ENCODE measurements at places on chromosomes 3 and 15.

- no peak for DNase-seq
Measured at GRCh38 chr15:79673416-79674123, 223.2 kb downstream of the MTHFS start.

DNA sequence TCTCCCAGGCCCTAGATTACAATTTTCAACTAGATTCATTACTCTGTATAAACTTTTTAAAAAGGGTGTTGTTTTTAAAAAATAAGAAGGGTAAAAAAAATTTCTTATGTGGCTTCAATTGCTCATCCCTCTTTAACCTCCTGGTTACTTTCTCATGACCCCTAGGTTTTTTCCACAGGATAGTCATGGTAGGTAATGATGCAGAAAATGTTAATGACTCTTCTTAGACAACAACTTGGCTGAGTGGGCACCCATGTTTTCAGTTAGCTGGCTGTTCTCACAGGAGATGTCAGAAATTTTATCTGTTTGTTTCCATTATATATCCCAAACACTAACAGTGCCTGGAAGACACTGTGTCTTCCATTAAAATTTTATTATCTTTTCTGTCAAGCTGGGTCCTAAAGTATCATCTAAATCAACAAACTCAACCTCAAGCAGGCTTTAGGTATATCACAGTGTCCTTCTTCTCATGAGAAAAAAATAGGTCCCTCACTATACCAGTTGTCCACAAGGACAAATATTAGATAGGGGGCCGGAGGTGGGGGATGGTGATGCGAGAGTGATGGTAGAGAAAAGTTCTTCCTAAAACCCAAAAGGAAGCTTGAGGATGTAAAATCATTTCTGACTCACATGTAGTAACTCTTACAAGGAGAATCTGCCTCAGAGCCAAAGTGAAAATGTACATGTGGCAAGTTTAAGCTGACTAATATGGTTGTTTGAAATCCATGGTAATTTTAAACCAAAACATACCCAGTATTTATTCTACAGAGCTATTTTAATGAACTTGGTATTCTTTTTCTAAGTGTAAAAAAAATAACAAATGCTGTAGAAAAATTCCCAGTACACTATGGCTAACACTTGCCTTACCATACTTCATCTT lies 43.3 kb downstream of the PLOD2 start:
- no peak for DNase-seq

- no peak for DNase-seq
Measured at GRCh38 chr3:65181391-65181871, 493.6 kb upstream of the ADAMTS9 start.

- no peak for DNase-seq
Measured at GRCh38 chr3:161388855-161389254, 17.5 kb upstream of the SPTSSB start.

DNA sequence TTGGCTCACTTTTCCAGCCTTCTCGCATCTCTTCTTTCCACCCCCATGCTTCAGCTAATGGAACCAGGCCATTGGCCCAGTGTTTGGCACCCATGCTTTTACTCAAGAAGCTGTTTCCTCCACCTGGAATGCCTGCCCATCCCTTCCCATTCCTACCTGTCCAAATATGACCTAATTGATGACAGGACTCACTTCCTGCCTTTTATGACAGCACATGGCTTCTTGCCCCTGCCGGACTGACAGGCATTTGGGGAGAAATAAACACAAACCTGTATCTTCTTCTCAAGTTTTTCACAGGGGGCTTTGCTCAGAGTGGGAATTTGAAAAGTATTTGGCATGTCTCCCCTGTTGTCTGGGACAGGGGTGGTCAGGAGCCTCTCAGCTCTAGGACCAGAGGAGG lies 120.1 kb downstream of the ABHD5 start:
- DNase-seq: no peak

DNA sequence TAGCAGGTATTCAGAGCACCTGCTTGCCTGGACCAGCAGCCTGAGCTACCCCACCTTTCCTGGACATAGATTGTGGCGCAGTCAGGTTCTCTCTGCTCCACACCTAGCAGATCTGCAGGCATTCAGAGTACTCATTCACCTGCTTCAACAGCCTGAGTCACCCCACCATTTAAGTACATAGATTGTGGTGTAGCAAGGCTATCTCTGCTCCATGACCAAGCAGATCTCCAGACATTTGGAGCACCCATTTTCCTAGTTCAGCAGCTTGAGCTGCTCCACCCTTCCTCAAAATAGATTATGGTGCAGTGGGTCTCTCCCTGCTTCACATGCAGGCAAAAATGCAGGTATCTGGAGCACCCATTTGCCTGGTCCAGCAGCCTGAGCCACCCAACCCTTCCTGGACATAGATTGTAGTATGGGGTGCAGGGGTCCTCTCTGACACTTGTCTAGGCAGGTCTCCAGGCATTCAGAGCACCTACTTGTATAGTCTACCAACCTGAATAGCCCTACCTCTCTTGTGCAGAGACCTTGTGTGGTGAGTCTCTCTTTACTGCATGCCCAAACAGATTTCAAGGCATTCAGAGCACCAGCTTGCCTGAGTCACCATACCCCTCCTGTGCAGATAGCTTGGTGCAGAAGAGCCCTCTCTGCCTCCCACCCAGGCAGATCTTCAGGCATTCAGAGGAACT lies 466.0 kb upstream of the THBS1 start:
- no peak for DNase-seq

DNA sequence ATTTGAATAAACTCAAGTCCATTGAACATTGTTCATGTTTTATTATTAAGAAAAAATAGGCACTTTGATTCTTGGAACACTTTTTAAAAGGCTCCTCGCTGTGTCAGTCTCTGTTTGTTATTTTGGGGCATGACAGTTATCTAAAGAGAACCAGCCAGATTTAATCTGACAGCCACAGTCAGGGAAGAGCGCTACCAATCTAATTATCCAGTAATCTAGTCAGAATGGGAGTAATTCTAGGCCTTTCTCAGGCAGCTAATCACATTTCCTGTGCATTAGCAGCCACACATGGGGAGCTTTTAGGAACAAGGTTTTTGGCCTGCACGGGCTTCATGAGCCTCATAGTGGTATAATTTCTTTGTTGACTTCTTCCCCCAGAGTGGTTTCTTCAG lies 362.2 kb downstream of the RBMS3 start:
- no peak for DNase-seq

DNA sequence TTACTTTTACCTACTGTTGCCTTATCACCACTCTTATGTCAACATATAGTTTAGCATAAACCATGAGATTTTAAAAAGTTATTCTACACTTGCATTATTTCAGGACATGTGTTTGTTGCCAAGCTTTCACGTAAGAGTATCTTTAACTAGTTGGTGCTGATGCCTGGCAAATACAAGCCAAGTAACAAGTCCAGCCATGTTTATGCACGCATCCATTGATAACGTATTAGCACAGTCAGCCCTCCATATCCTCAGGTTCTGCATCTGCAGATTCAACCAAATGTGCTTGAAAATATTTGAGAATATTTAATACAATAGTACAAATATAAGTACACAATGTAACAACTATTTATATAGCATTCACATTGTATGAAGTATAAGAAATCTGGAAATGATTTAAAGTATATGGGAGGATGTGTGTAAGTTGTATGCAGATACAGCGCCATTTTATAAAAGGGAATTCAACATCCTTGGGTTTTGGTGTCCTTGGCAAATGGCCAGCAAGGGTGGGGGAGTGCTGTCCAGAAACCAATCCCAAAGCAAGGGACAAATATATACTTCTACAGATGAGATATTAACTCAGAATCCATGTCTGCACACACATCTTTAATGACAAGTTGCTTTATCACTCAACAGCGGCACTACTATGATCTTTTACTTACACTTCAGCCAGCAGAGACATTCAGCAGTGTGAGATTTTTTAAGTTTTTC lies 8.7 kb upstream of the SETD5 start:
- no peak for DNase-seq

DNA sequence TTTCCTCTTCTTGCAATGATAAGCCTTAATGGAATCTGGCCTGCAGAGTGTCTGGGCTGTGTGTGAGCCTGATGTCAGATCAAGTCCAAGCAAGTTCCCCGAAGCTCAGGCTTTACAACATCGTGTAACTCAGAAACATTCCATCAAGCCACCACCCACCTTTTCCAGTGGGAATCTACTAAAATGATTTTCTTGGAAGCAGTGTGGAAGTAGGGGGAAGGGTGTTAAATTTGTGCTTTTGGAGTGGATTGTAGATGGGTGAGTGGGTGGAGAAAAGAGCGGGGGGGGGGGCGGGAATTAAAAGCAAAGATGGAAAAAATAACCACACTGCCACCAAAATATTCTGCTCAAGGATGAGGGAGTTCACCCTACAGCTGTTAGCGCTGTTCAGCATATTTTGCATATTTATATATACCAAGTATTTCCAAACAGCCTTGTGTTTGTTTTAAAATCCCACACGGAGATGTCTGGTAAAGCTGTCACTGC lies 53.6 kb downstream of the VGLL3 start:
- no peak for DNase-seq

- no peak for DNase-seq
Measured at GRCh38 chr15:51798281-51798680, 31.2 kb upstream of the TMOD3 start.

- DNase-seq: no peak
Measured at GRCh38 chr3:169246158-169246557, 417.4 kb downstream of the MECOM start.

DNA sequence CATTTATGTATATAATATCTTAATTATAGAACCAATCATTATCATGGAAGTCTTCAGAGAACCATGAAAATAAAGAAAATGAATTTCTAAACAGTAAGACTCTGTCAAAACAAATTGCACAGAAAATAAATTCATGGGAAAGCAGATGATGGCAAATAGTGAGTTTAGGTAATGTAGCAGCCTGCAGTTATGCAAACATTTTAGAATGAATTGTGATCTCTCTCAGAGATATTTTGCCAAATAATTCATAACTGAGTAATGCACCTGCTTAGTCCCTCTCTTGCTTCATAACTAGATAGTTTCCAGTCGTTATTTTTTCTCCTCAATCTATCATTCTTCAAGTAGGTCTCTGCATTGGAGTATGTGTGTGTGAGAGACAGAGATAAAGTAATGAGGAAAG lies 492.7 kb upstream of the THBS1 start:
- DNase-seq: no peak

- no peak for DNase-seq
Measured at GRCh38 chr3:22373182-22373581, 622.2 kb upstream of the ZNF385D start.

DNA sequence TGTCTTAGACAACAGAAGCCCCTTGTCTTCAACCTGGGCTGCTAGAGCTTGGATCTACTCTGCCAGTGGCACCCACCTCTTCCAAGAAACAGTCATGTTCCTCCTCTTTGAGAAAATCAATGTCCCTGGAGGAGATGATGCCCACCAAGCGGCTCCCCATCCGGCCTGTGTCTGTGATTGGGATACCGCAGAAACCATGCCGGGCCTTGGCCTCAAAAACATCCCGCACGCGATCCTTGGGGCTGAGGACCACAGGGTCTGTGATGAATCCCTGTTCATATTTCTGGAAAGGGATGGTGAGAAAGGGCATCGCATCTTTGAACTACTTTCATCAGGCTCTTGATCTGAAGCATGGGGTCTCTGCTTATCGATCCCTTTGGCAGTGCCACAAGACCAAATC lies 1.6 kb downstream of the IMPDH2 start:
- DNase-seq: no peak

DNA sequence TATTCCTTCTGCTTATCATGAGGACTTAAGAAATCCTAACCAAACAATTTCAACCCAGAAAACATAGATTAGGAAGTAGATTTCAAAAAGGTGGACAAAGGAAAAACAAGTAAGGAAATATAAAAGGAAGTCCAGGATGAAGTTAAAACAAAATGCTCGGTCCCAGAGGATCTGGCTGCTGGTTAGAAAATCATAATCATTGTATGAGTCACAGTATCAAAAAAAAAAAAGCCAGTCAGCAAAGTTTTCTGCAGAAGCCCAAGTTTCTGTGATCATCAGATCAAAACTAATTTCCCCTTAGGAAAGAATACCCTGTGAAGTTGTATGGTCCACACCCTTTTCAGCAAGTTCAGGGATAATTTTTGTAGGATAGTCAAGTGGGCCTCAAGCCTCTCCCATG lies 43.0 kb upstream of the LRTM1 start:
- DNase-seq: no peak

- peak; percentile 22 for DNase-seq
Measured at GRCh38 chr15:69523010-69524001, 70.7 kb downstream of the RPLP1 start.

DNA sequence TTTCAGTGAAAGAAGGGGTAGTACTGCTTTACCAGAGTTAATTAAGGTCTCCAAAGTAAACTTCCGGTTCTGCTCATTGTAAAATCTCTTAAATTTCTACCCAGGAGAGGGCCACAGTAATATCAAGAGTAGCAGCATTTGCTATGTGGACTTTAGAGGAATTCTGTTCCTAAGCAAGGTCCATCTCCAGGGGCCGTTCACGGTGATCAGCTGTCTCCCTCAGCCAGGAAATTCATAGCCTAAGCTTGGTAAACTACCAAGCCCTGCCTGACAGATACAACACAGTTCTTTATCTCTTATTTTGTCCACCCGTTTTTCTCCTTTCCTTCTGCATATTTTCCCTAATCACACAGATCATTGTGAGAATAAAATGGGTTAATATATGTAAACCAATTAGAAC lies 2.3 kb downstream of the DUT start:
- no peak for DNase-seq

GRCh38 chr15:96421178-96421601 lies 90.7 kb downstream of the NR2F2 start:
- DNase-seq: no peak

- DNase-seq: no peak
Measured at GRCh38 chr3:190375671-190376070, 12.3 kb upstream of the CLDN16 start.

DNA sequence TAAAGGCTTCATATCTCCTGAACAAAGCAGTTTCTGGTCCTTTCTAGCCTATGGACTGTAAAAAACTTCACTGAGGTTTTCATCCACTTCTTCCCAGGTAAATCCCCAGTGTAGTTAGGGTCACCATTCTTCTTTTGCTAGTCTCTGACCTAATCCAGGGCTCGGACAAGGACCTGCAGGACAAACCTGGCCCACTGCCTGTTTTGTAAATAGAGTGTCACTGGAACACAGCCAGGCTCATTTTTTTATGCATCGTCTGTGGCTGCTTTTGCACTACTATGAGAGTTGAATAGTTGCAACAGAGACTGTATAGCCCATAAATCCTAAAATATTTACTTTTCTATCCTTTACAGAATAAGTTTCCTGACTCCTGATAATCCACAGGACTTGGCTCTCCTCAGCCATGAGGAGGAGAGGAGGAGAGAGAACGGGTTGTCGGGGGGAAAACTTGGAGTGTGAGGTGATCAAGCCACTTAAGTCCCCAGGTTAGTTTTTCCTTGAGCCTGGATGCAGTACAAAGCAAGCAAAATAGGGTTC lies 29.0 kb downstream of the CCR3 start:
- no peak for DNase-seq

- no peak for DNase-seq
Measured at GRCh38 chr15:93819826-93820225, 411.5 kb upstream of the MCTP2 start.

DNA sequence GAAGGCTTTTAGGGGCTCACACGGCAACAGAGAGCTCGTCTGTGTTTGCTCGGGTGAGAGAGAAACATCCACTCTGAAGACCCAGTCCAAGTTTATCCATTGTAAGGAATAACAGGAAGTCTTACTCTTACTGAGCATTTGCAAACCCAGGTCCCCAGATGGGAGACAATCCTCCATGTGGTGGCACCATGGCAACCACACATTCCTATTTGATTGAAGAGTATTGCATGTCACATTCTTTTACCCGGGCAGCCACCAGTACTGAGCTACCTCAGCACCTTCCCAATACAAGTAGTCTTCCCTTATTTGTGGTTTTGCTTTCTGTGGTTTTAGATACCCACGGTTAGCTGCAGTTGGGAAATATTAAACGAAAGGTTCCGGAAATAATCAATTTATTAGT lies 302.9 kb upstream of the RASGRP1 start:
- DNase-seq: no peak

All from ascending aorta (tissue), 2 donors.